IMR-90 (cell line): ENCODE measurements at places on chromosomes 6 and 20. TPM values are rescaled to one million over a fixed set of nuclear protein-coding genes. Genes with fewer than 3 reads are reported as not detected.

GRCh38 chr6:167551628-167552257 lies 226.9 kb downstream of the TTLL2 start:
- DNase-seq = no peak

GRCh38 chr6:16229700-16230099 lies 8.7 kb upstream of the GMPR start:
- DNase-seq = no peak

SLC12A5 gene
- total RNA-seq = not detected in 2 replicates

DPPA5 gene
- total RNA-seq = not detected in 2 replicates

GRCh38 chr6:19691465-19692167 lies 145.6 kb upstream of the ID4 start:
- DNase-seq = no peak

- DNase-seq = no peak
Observed at GRCh38 chr6:15768999-15769398, 106.2 kb upstream of the DTNBP1 start.

GRCh38 chr6:5541751-5542432 lies 280.6 kb downstream of the FARS2 start:
- peak; percentile 33 for DNase-seq
